PC-9 (cell line): ENCODE measurements at places on chromosomes 6 and 20. TPM values are rescaled to one million over a fixed set of nuclear protein-coding genes. Genes with fewer than 3 reads are reported as not detected.

GRCh38 chr6:56714273-56714672 lies 71.6 kb upstream of the DST start:
- H3K4me1 ChIP-seq, result peaks cover 72% of the 10 kb centered on the region
- H3K27me3 ChIP-seq, result no peaks in the 10 kb centered on the region
- no peak overlapping the region; the same call in 1 of the 2 replicates for H3K4me3 ChIP-seq
- peaks cover 7% of the 10 kb centered on the region; the same call in 1 of the 2 replicates for H3K36me3 ChIP-seq
- peak; percentile 61 for DNase-seq

Gene RNGTT
- total RNA-seq, result 13.3 and 15.2 TPM in 2 replicates

- no peaks in the 10 kb centered on the region for H3K36me3 ChIP-seq
- peak overlapping the region; percentile 64 for H3K4me3 ChIP-seq
- H3K4me1 ChIP-seq, result peaks cover 21% of the 10 kb centered on the region
- DNase-seq, result no peak
- peaks cover 2% of the 10 kb centered on the region; the same call in 1 of the 2 replicates for H3K27me3 ChIP-seq
- H3K27ac ChIP-seq, result peak overlapping the region; percentile 70
Observed at GRCh38 chr6:28211840-28212509, 13.1 kb upstream of the ZSCAN9 start.

Gene B3GAT2
- total RNA-seq, result not detected in 2 replicates

- no peaks in the 10 kb centered on the region for H3K27me3 ChIP-seq
- H3K27ac ChIP-seq, result no peak overlapping the region
- no peak overlapping the region for H3K4me3 ChIP-seq
- no peak for DNase-seq
- peaks cover 26% of the 10 kb centered on the region for H3K4me1 ChIP-seq
Observed at GRCh38 chr20:49270177-49270576, 7.7 kb downstream of the ZNFX1 start.

- H3K36me3 ChIP-seq, result no peaks in the 10 kb centered on the region
- H3K27ac ChIP-seq, result no peak overlapping the region
- H3K4me3 ChIP-seq, result no peak overlapping the region
- DNase-seq, result no peak
Observed at GRCh38 chr20:16806886-16807285, 58.7 kb downstream of the OTOR start.
